Posterior cingulate gyrus (tissue), 11 donors: ENCODE measurements at places on chromosomes 6 and 20.

GRCh38 chr20:61295249-61295648 is 43.2 kb downstream of the CDH4 start:
- no peak for DNase-seq

GRCh38 chr6:132446855-132447241 is 45.6 kb upstream of the MOXD1 start:
- no peak for DNase-seq

GRCh38 chr6:73873081-73873480 is 177.1 kb downstream of the CD109 start:
- no peak for DNase-seq

GRCh38 chr20:50594231-50594590 is 84.0 kb downstream of the PTPN1 start:
- DNase-seq, result no peak

DNA sequence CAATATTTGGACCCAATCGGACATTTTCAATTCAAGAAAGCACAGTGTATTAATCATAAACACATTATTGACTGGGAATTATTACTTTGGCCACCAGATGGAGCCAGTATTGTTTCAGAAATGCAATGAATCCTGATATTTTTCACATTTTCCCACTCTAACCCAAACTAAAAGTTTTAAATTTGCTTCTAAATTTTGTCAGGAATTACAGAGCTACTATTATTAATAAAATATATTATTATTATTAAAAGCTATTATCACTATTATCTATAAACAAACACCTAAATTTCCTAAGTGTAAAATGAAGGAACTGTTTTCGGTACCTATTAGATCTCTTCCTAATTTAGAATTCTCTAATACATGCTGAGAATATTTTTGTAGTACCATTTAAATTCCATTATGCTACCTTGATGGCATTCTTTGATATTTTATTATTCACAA is 245.3 kb downstream of the OGFRL1 start:
- no peak for DNase-seq

GRCh38 chr20:49814057-49814694 is 1.5 kb downstream of the SLC9A8 start:
- DNase-seq, result no peak

DNA sequence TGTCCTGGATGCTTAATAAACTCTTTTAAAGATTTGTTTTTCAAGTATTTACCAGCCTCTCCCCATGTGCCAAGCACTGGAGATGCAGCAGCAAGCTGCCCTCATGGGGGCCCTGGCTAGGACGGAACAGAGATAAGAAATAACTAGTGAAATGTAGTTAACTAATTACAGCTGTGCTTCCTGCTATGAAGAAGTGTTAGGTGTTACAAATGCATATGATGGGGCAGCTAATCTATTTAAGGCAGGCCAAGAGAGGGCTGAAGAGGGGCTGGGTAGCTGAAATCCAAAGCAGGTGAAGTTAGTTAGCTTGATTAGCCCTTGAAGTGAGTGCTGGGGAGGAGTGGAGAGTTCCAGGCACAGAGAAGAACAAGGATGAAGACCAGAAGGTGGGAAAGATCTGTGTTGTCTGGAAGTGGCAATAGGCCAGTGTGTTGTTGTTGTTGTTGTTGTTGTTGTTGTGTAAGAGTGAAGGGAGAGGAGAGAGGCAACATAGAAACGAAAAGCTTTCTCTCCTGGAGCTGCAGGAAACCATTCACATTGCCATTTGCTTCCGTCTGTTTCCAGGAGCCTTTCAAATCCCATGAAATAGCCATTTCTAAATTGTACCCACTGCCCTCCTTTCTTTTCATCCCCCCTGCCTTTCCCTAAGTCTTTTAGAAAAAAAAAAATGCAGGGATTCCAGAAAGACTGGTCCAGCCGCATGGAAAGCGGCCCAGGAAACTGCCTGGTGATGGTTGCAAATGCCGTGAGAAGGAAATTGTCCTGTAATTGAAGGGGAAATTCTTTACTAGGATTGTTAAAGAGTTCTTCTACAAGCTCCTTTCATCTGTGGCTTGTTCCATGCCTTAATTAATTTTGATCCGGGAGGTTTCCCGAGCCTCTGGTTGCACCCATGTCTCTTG is 119.6 kb downstream of the TFAP2C start:
- no peak for DNase-seq

GRCh38 chr6:89602166-89602565 is 36.4 kb downstream of the LYRM2 start:
- no peak for DNase-seq

GRCh38 chr6:126531840-126532239 is 191.9 kb downstream of the CENPW start:
- no peak for DNase-seq

- DNase-seq, result no peak
Measured at GRCh38 chr6:159910342-159910741, 19.6 kb downstream of the MAS1 start.

GRCh38 chr20:8049310-8049709 is 29.7 kb upstream of the TMX4 start:
- no peak for DNase-seq

DNA sequence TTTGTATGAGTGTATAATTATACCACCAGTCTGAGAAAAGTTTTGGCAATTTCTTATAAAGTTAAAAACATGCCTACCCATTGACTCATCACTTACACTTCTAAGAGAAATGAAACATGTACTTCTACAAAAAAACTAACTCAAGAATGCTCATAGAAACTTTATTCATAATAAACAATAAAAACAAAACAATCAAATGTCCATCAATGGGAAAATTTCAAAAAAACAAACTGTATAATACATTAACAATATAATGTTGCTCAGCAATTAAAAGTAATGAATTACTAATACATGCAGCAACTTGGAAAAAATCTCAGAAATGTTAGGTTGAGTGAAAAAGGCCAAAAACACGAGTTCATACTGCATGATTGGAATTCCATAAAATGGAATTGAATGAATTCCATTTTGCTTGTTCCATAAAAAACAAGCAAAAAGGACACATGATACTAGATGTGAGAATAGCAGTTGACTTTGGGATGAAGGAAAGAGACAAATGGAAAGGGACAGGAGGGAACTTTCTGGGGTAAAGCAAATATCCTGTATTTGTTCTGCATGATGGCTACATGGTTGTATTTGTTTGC is 726.6 kb downstream of the RFPL4B start:
- DNase-seq, result no peak

- no peak for DNase-seq
Measured at GRCh38 chr6:6619021-6619794, 30.7 kb downstream of the LY86 start.

- peak; percentile 80 for DNase-seq
Measured at GRCh38 chr6:503610-504362, 112.2 kb downstream of the IRF4 start.

- DNase-seq, result no peak
Measured at GRCh38 chr20:5513975-5514516, 197.3 kb upstream of the PROKR2 start.

DNA sequence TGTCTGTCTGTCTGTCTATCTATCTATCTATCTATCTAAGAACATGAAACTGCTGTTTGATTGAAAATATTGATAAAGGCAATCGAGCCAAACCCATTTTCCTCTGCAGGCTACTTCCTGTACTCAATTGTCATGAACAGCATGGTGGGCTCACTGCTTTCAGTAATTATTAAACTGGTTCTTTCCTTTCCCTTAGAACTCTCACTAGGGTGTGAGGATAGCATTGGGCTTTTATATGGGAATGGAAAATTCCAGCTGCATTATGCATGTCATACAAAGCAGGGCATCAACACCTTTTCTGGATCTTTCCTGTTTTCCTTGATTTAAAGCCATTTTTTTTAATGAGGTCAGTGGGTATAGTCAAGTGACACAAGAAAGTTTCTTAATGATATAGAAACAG is 161.0 kb upstream of the SYNCRIP start:
- DNase-seq, result no peak

DNA sequence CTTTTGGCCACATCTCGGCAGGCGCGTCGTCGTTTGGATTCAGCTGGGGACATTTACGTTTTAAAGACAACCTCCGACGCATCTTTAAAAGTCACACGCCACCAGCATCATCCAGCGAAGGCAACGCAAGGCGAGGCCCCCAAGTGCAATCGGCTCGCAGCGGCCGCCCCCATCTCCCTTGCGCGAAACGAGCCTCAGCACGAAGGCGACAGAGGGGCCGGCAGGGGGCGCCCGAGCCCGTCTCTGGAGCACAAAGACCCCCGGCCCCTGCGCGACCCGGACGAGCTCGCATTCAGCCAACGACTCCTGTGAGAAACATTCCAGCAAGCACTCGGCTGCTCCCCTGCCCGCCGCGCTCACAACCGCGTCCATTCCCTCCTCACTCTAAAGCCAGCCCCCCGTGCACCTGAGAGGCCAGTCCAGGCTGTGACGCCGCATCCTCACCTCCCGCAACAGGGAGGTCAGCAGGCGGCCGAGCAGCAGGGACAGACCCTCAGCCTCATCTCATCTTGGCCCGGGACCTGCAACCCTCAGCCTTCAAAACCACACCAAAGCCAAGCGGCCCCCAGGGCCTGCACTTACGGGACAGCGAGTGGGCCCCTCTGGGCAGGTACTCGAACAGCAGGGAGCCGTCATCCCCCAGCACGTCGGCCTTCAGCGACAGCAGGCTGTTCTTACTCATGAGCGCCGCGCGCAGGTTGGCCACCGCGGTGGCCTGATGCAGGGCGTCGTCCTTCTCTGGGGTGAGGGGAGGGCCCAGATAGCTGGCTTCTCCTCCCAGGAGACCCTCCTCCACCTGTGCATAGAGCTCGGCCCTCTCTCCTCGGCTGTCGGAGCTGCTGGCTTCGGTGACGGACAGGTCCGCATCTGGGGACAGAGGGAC is 35.8 kb downstream of the SLC2A4RG start:
- DNase-seq, result peak; percentile 93

GRCh38 chr6:145153495-145153894 is 581.8 kb downstream of the EPM2A start:
- no peak for DNase-seq

DNA sequence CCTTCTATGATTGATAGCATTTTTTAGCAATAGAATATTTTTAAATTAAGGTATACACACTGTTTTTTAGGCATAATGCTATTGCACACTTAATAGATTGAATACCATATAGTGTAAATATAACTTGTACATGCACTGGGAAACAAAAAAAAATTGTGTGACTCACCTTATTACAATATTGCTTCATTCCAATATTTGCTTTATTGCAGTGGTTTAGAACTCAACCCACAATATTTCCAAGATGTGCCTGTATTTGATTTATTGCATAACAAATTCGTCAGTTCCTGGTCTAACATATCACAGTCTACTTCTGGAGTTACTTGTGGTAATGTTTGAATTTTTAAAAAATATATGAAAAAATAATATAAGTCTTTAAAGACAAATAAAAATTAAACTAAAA is 41.9 kb upstream of the DEFB112 start:
- no peak for DNase-seq

DNA sequence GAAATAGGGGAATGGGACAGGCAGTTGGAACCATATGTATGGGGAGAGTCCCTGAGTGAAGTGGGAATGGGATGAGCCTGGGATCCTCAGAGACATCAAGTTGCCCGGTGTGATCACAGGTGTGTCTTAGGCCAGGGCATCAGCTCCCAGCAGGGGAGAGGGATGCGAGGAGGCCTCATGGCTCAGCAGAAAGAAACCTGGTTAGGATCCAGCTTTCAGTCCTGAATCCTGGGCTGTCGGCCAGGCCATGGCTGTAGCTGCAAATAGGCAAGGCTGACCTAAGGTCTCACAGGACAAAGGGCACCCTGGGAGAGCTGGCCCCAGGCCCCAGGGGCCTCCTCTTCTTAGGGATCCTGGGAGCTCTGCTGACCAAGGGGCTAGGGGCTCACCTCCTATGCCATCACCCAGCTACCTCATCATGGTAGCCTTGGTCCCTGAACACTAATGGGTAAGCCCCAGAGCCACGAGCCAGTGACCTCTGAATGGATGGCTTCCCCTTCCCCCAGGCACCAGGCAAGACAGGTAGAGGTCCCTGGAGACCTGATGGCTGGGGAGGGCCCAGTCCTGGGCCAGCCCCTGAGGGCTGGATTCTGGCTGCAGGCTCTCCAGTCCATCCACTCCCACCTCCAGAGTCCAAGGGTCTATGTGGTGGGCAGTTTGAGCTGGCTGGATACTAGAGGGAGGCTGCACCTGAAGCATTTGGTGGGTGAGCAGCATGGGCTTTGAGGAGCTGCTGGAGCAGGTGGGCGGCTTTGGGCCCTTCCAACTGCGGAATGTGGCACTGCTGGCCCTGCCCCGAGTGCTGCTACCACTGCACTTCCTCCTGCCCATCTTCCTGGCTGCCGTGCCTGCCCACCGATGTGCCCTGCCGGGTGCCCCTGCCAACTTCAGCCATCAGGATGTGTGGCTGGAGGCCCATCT is at the start of gene SLC22A7:
SLC22A7 (plus strand) TSS at position 617 of the 921 bp plus-strand sequence; CDS start at position 716, 99 bp downstream.
- DNase-seq, result no peak

DNA sequence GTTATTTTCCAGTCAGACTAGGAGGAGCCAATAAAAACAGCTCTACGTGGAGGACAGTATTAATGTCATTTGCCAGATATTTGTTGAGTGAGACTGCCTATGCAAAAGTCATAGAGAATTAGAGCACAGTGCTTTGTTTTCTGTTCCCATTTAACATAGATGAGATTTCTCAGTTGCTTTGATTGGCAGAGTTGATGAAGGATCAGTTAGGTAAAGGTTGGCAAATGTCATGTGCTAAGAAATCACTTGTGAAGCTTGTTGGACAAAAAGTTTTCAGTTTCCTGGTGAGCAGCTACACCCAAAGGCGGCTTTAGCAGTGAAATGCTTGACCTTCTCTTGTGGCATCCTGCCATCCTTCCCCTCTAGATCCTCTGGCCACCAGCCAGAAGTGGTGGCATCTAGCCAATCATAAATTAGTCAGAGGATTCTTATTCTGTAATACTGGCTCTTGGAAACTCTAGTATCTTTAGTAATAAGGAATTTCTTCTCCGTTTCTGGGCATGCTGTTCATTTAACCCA is 37.0 kb downstream of the BCKDHB start:
- DNase-seq, result no peak

- no peak for DNase-seq
Measured at GRCh38 chr20:13611611-13612125, 27.1 kb downstream of the TASP1 start.

DNA sequence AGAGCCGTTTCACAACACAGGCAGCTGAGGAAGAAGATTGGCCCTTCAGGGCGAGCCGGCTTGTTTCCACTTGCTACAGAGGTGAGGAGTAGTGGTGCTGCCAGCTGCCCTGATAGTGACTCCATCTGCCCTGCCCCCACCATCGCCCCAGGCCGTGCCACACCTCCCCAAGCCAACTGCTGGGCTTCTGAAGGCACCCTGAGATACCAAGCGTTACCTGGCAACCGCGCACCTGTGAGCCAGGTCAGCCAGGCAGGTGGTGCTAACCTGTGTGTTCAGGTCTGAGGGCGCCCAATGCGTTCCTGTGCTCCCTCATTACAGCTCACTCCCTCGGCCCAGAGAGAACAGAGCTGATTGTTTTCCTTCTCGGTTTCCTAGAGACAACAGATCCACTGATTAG is 299.1 kb upstream of the ID4 start:
- no peak for DNase-seq

- DNase-seq, result no peak
Measured at GRCh38 chr6:167122827-167123657, at the start of gene CCR6. Gene CCR6, plus strand, starts transcription at chr6:167123096. Its CDS starts 13,039 bp downstream, at chr6:167136135.

GRCh38 chr6:81997090-81997926 is 244.8 kb upstream of the TENT5A start:
- no peak for DNase-seq

GRCh38 chr20:37361336-37361735 is 15.4 kb downstream of the SRC start:
- DNase-seq, result no peak
